ENCODE measurements at places on chromosomes 6 and 20.

DNA sequence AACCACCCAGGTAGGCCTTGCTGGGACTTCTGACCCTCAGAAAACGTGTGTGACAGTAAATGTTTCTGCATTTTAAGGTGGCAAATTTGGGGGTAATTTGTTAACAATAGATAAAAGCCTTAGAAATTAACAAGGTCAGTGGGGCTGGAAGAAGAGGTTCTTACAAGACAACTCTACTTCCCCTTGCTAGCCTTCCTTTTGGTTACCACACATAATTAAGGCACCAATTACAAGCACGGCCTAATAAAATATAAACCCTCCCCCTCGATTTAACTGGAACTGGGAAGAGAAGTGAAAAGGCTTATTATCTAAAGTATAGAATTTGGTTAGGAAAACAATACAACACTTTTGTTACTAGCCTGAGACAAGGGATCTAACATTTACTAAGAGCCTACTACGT lies 38.8 kb downstream of the ELOVL5 start:
- no peak for DNase-seq

- DNase-seq, result no peak
Measured at GRCh38 chr20:7151676-7152470, 384.4 kb downstream of the BMP2 start.

- DNase-seq, result no peak
Measured at GRCh38 chr20:17958373-17959256, 10.0 kb downstream of the SNX5 start.

GRCh38 chr6:170369403-170369802 lies 62.8 kb downstream of the FAM120B start:
- DNase-seq, result no peak

DNA sequence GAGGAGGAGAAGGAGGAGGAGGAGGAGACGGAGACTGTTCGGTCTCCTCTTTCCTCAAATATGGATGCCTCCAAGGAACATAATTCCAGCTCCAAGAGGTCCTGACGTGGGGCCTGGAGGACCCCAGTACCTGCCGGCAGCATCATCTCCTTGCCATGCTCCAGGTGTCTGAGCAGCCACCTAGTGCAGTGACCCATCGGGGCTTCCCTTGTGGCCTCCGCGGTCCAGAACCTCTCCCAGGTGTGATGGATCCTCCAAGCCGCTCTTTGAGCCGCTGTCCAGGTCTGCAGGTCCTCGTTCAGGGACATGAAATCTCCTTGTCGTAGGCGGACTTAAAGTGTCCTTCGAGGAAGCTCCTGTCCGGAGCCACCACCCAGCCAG lies 35.8 kb upstream of the HLA-C start:
- no peak for DNase-seq

Data from midbrain (tissue), 1 donor.